ENCODE measurements at places on chromosomes 1 and 21.

DNA sequence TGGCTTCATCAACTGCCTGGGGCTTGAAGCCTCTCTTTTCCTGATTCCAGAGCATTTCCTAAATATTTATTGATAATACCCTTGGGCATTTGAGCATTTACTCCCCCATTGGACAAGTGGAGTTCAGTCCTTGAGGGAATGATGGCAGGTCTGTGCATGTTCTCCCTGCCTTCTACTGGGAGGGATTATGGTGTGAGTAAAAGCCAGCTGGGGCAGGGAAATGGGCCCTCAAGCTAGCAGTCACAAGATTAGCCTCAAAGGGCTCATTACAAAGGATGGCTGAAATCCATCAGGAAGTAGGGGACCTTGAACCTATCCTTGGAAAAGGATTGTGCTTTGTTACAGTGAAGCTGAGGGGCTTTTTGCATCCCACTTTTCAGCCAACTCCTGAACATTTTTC lies 24.2 kb upstream of the OSBPL9 start:
- DNase-seq = no peak

DNA sequence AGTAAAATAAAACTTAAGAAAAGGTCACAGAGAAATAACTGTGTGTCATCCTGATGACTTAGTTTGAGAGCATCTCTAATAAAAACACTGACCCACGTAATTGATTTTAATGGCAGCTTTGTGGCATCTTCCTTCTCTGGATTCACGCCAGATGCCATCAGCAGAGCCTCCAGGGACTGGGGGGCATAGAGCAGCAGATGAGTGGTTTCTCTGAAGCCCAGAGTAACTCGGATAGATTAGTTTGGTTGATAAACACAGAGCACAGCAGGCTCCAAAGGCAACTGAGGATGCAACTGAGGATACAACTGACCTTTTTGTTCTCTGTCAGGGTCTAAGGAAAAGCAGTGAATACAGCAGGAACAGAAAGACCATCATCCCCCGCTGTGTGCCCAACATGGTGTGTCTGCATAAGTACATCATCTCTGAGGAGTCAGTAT lies 180.8 kb downstream of the RPS6KC1 start:
- DNase-seq = no peak

DNA sequence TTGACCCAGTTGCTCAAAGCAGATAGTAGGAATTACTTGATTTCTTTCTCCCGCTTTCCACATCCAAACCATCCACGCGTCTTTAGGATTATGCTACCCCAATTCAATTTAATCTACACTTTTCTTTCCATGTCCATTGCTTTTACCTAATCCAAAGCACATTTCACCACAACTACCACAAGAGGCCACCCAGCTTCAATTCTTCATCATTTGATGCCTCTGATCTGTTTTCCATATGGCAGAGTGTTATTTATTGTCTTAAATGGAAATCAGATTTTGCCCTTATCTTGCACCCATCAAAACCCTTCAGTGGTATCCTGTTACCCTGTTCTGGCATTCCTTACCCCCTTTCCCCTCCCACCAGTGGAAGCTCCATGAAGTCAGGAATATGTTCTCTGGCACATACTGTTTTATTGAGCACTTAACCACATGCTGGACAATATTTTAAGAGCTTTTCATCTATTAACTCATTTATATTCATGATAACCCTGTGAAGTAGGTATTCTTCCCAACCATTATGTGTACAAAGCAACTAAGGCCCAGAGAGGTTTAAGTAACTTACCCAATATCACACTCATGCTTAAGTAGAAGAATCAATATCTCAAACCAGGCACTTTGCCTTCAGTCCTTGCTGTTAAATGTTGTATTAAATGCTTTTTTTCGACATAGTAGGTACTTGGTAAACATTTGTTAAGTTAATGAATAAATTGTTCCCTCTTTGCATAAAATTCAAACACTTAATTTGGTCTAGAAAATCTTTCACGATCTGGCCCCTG lies 34.6 kb downstream of the CLIC4 start:
- no peak for DNase-seq

GRCh38 chr1:220787069-220787619 lies 431 bp downstream of the MTARC1 start:
- DNase-seq = no peak

- DNase-seq = no peak
Observed at GRCh38 chr1:167431909-167432650, 86.2 kb downstream of the CD247 start.

GRCh38 chr1:64956733-64957441 lies 9.5 kb downstream of the JAK1 start:
- peak; percentile 14 for DNase-seq

GRCh38 chr21:29302359-29302875 lies 3.7 kb downstream of the BACH1 start:
- DNase-seq = no peak
